HuH-7.5 (cell line): ENCODE measurements at places on chromosomes 7 and 10.
A peak's percentile ranks its signal among the peaks of the same experiment; 100 is the strongest.

GRCh38 chr10:34213805-34214197, 601.3 kb downstream of the PARD3 start:
- no peak for DNase-seq

DNA sequence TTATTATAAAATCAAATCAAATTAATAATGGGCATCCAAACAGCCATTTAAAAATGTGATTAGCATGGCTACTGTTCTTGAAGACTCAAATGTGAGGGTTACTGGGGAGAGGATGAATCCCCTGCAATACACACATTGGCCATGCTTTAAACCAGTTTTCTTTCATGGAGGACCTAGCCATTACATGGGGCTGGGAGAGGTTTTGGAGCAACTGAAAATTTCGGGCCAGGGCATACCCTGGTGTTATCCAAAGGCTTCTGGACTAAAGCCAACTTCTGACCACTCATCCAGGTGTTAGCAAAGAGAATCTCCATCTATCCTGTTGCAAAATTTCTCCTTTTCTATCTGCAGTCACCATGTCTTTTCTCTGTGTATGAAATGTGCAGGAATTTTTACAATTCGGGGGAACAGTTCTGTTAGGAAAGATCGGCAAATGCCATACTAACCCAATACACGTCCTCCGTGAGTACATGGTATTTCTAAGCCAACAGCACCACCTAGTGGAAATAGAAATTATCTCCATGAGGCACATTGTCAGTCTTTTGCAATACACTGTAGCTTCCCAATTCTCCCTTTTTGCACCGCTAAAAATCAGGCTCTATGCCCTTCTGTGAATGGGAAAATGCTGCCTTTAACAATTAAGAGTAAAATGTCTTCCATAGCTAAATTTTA, 47.0 kb upstream of the ZNF107 start:
- no peak for DNase-seq

- no peak for DNase-seq
These were observed 29.3 kb upstream of the ADD3 start for GRCh38 chr10:109978481-109978880.

DNA sequence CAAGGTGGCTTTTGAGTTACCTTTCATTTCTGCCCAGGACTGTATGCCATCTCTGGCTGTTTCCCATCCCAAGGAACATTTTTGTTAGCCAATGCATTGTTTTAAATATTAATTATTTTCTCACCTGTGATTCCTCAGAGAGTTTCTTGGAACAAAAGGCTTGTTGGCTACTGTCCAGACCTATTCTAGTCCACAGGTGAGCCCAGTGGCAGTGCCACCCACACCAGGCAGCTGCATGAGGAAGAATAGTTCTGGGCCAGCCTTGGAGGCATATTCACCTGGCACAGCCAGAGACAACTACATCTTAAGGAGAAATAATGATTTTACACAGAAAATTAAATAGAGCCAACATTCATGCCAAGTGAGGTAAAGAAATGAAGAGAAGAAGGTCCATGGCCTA, 123.9 kb downstream of the C1GALT1 start:
- no peak for DNase-seq

- no peak for DNase-seq
These were observed 151.1 kb downstream of the CXCL12 start for GRCh38 chr10:44233561-44234482.

DNA sequence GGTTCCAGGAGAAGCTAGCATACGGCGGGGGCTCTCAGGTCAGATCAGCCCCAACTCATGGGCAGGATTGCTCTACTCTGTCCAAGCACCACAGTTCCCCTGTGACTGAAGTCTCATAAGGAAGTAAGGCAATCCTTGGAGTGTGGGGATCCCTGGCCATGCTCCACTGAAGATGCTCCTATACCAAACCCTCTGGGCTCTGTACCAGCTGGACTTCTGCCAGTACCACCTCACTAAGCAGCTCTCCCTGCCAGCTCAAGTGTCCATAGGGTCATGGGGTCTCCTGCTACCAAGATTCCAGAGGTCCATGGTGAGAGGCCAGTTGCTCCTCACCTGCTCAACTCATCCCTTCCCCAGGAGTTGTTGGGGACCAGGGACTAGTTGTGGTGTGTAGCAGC, 355.7 kb upstream of the STEAP1 start:
- no peak for DNase-seq

- DNase-seq: no peak
These were observed 189.7 kb downstream of the KIF20B start for GRCh38 chr10:89891006-89891535.

GRCh38 chr10:96235326-96236089, 35.9 kb downstream of the BLNK start:
- no peak for DNase-seq

- DNase-seq: peak; percentile 97
These were observed 4.6 kb downstream of the BMI1 start for GRCh38 chr10:22325272-22326144.

DNA sequence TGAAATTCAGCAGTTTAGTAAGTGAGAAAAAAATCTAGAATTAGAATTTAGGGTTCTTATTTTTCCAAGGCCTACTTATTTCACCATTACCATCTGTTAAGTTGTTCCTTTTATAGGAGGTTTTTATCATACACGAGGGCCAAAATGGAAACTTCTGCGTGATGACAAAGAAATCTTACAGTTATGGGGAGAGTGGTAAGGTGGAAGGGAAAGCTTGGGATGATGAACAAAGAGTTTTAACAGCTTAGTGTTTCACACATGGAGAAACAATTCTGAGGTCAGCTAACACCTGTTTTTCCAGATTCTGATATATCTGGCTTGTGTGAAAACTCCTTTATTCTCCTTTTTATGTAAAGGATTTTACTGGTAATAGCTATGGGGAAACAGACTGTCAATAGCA, 49.8 kb upstream of the SEMA3C start:
- no peak for DNase-seq

- DNase-seq: no peak
These were observed 40.9 kb downstream of the ITIH5 start for GRCh38 chr10:7625836-7626235.

DNA sequence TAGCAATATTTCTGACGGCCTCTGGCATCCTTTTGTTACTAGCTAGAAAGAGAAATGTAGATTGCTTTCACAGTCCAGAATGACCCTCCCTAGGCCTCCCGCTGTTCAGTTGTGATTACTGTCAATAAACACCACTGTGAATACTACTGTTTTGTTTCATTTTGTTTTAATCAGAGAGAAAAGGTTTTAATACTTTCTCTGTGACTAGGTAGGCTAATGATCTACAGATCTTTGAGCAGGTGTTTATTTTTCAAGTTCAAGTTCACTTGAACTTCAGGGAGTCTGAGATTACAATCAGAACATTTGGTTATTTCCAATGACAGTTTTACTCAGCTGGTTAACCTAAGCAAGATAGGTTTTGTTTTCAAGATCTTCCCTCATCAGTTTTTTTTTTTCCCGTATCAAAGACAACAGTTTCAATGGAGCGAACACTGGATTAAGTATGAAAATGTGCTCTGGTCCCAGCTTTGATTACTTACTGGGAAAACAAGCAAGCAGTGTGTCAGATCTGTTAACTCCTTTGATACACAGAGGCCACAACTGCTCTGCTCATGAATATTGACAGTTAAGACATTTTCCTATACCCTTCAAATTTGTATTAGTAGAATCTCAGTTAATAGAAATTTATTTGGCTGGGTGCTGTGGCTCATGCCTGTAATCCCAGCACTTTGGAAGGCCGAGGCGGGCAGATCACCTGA, 34.8 kb downstream of the VKORC1L1 start:
- DNase-seq: no peak

GRCh38 chr10:68989317-68989990, 851 bp downstream of the KIFBP start:
- no peak for DNase-seq

DNA sequence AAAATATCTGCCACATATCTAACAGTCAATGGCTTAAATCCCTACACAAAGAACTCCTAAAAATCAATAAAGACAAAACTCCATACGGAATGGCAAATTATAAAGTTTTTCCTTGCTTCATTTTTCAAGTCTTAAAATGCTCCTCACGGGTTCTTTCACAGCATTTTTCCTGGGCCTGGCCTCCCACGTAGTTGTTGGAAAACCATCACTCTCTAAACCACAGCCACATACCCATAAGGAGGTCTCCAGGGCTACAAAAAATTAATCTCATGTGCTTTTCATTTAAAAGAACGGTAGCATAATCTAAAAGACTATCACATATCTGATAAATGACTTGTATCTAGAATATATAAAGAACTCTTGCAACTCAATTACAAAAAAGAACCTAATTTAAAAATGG, 2.9 kb downstream of the COA1 start:
- DNase-seq: no peak

DNA sequence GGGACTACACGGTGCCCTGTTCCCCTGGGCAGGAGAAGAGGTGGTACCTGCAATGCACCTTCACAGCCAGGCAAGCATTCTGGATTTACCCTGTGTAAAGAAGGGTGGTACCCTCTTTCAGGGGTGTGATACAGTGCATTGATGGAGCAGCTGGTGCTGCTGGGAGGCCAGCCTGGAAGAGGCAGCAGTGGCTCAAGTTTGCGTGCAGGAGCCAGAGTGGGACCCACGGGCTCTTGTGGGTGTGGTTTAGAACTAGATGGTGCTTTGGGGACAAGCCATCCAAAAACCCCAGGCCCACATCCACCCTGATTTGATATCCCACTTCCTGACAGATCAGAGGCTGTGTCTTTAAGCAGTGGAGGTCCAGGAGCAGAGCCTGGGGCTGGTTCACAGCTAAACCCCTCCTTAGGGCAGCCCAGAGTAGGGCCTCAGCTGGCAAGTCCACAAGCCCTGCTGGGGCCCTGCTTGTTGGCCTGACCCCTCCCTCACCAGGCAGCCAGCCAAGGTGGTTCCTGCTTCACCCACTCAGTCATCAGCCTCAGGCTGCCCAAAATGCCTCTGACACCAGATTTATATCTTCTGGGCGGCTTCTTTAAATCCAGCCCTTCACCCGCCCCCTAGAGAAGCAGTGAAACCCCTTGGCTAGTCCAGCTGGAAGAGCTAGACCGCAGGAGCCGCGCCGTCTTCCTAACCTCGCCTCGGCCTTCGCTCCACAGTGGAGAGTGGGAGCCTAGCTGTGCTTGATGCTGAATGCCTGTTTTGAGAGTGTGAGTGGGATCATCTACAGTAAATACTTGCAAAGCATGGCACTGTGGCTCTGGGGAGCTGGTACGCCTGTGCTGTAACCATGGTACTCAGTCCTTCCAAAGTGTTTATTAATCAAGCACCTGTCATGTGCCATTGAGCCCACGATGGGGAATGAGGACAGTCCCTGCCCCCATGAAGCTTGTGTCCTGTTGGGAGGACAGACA, 1.4 kb upstream of the ASIC3 start:
- DNase-seq: no peak

DNA sequence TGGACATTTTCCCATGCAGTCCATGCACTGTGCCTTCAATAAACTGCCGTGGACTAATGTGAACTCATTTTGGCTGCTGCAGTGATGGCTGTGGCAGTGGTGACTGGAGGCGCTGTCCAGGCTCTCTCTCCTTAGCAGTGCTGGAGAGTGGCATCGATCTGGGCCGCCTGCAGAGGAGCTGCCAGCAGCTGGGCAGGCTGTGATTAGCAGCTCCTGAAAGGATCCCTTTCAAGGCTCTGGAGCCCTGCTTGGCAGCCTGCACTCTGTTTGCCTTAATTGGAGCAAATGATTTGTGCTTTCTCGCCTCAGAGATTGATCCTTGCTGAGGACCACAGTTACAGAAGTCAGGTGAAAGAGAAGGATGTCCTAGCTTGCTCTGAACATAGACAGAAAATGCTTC, 130.1 kb upstream of the VWC2 start:
- no peak for DNase-seq

- DNase-seq: no peak
These were observed 523.7 kb upstream of the GALNT17 start for GRCh38 chr7:70608229-70608628.

DNA sequence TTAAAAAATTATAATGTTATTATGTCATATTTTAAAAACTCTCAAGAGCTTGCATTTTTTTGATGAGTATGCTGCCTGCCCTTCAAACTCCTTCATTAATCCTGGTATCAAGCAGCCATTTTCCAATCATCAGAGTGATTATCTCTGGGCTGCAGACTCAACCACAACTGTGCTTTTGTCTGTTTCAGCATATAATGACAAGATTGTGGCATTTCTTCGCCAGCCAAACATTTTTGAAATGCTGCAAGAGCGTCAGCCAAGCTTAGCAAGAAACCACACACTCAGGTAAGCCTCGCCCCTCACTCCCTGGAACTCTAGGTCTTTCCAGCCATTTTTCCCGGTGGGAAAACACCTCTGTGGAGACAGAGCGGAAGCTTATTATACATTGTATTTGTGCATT, 90.0 kb upstream of the STK17A start:
- no peak for DNase-seq

DNA sequence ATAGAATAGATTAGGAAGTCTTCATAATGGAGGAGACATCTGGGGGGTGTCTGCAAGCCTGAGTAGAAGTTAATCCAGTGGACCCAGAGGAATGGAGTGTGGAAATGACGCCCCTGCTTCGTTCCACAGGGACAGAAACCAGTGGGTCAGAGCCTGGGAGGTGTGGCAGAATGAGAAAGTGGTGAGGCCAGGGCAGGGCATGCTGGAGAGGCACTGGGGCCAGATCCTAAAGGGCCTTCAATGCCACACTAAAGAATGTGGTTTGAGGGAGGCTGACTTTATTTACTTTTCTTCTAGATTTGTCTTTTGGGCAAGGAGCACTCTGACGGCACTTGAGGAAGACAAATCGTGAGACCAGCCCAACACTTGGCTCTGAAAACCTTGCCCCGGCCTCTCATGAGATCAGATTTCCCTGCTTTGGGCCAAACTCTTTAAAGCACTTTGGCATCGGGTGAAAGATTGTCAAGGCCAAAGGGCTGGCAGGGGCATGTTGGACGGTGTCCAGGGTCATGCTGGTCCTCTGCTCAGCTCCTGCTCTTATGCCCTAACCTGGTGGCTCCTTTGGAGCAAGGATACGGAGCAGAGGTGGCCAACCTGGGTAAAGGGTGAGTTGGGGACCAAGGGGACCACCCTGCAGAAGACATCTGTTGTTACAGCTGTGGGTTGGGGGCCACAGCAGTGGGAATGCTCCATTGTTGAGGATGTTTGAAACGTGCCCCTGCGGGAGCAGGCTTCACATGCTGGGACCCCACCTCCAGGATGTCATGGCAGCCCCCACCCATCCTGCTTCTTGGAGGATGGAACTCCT, 157.0 kb upstream of the ZMIZ1 start:
- no peak for DNase-seq

DNA sequence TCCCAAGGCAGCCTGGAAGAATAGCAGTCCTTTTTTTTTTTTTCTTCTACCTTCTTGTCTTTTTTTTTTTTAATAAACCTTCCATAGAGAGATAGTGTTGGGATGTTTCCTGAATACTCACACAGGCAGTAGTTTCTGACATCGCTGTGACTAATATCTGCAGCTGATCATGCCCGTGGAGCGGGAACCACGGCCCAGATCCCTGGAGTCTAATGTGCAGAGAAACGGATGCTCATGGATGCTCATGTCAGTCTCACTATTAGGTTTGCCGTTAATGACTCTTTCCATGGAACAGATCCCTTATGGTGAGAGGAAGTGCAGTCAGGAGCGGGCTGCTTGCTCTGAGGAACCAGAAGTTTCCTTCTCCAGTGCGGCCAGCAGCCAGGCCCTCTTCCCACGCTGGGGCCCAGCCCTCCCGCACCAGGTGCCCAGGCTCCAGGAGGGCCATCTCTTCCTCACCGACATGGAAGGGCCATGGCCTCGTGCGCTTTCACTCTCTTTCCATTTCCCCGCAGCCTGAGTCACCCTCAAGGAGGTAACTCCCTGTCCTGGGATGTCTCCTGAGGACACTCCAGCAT, 132.5 kb downstream of the WDR37 start:
- DNase-seq: no peak
